Activated T-cell treated with anti-CD3 and anti-CD28 coated beads for 4 hours (primary cell): ENCODE measurements at places on chromosomes 12 and 14.

DNA sequence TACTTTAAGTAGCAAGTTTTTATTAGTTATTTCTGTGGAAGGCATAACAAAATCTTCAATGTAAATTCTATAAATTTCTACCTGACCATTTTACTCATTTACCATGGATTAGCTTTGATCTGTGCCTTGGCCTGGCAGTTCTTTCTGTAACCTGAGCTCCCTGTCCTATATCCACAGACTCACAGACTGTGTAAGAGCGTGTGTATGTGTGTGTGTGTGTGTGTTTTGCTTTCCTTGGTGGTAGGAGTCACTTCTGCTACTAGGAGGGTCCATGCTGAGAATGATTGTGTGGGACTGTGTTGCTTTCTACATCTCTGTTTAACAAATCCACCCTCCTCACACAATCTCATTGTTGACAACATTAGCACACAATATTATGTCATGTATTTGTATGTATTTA is 221.2 kb upstream of the PELI2 start:
- no peak for DNase-seq

GRCh38 chr14:54025661-54026060 is 69.0 kb upstream of the BMP4 start:
- no peak for DNase-seq

GRCh38 chr12:80293347-80293746 is 150.7 kb upstream of the PTPRQ start:
- DNase-seq = no peak

DNA sequence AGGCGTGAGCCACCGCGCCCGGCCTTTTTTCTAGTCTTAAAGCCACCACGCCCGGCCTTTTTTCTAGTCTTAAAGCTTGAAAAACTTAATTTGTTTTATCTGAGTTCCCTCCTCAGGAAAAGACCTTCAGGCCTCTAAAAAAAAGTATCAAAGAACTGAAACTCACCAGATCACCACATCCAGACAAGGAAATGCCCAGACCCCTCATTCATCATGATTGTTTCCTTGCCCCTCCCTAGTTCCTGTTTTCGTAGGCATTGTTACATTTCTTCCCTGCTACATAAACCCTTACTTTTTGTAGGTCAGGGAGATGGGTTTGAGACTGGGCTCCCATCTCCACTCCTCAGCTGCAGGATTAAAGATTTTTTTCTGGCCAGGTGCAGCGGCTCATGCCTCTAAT is 21.1 kb upstream of the VWF start:
- no peak for DNase-seq

GRCh38 chr14:100025111-100025510 is 40.1 kb upstream of the EVL start:
- DNase-seq = no peak

GRCh38 chr12:26233631-26234030 is 38.3 kb downstream of the SSPN start:
- no peak for DNase-seq

DNA sequence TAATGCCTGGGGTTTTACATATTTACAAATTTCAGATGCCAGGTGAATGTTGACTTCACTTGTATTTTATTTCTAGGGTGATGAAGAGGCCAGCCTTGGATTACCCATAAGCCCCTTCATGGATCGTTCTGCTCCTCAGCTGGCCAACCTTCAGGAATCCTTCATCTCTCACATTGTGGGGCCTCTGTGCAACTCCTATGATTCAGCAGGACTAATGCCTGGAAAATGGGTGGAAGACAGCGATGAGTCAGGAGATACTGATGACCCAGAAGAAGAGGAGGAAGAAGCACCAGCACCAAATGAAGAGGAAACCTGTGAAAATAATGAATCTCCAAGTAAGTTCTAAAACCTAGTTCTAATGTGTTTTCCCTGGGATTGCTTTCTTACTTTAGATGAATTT is 41.3 kb upstream of the SLCO1C1 start:
- no peak for DNase-seq

DNA sequence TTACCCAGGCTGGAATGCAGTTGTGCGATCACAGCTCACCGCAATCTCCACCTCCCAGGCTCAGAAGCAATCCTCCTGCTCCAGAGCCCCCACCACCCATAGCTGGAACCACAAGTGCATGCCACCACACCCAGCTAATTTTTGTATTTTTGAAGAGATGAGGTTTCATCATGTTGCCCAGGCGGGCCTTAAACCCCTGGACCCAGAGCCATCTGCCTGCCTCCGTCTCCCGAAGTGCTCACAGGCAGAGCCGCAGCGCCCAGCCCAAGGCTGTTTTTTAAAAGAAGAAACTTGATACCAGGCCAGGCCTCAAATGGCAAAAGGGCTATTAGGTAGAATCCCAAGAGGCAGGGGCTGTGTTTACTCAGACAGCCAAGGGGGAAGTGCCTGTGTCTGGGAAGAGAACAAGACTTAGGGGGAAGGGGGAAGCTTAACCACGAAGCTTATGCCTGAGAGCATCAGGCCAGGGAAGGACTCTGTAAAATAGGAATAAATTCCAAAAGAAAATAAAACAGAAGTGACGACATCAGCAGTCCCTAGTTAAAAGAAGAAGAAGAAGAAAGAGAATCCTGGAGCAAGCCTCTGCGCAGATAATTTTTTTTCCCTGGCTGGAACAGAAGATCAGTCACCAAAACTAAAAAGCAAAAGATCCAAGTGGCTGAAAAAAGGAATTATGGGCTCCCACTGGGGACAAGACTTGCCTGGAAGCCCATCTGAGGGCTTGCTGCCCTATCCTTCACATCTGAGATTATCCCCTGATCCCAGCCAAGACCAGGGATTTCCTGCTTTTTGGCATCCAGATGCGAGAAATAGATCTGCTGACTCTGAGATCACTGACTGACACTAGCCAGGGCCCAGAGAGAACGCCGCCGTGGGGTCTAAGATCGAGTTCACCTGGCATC is 170.5 kb downstream of the NDUFA12 start:
- no peak for DNase-seq

- no peak for DNase-seq
Measured at GRCh38 chr14:94473666-94474410, 2.2 kb downstream of the SERPINA9 start.

DNA sequence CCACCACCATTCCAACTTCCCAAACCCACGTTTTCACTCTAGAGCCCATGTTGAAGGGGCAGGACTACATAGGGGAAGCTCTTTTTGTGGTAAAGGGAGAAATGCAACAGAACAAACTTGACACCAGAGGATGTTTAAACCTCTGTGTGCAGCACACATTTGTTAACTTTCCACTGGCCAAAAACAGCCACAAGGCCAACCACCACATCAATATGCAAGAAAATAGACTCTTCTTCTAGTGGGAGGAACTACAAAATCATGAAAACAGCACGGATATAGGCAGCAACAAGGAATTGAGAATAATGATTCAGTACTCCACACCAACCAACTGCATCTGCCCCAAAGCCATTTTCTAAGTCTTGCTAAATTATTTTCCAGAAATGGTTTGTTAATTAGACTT is 66.3 kb upstream of the CEP83 start:
- DNase-seq = no peak

DNA sequence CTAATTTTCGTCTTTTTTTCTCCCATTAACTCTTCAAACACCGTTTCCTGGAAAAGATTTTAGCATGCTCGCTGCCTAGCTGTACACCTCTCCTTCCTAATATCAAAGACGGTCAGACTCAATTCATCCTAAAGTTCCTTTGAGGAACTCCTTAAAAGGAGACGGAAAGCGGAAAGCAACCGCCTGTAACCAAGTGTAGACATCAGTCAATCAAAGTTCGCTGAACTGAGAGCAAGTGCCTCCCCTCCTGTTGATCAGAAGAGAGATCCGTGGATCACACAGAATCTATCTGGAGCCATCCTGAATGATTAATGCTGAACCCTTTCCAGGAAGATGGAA is 412 bp upstream of the TEP1 start:
- DNase-seq = no peak

DNA sequence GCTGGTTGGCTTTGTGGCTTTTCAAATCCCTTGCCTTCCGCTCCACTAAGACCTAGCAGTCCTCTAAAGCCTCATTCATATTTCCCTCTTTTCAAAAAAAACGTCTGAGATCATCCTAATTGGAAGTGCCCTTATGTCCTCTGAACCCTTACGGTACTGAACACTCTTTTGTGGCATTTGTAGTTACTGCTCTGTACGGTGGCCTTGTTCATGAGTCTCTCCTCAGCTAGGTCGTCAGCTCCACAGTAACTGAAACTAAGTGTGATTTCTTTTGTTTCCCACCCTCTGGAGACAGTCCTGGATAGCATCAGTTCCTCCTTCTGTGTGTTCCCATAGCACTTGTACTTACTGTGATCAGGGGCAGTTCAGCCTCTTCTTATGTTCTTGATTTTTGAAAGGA is 49.7 kb downstream of the DAAM1 start:
- no peak for DNase-seq

DNA sequence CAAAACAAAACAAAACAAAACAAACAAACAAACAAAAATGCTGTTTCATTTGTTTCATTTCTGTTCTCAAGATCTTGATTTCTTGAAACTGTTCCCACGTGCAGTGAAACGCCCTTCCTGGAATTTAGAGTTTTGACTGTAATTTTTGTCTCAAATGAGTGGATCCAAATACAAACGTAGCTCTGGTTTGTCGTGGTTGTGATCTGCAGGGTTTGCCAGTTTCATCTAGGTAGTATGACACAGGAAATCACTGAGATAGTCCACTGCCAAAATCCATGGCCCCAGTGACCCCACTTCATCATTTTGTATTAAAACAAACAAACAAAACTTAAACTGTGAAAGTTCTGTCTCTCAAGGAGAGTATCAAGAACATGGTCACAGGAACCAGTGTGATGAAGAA is 838.6 kb downstream of the BCL11B start:
- DNase-seq = no peak

DNA sequence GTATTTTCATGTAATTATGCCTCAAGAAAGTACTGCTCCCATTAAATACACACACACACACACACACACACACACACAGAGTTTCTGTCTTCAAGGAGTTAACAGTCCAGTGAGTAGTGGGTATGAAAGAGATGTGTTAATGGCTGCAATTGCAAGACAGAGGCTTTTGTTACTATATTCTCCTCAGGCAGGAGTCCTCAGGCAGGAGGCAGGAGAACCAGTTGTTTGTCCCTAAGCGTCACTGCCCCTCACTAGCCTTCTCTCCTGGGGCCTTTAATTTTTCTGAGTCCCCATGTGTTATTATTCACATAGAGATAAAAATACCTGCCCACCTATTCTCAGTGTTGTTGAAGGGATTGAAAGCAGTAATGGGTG is 31.2 kb downstream of the DAD1 start:
- no peak for DNase-seq

- no peak for DNase-seq
Measured at GRCh38 chr12:92226071-92226661, 80.5 kb upstream of the BTG1 start.

- DNase-seq = no peak
Measured at GRCh38 chr12:65784289-65785015, 39.8 kb upstream of the HMGA2 start.

- DNase-seq = no peak
Measured at GRCh38 chr12:98410356-98410755, 105.0 kb upstream of the TMPO start.

DNA sequence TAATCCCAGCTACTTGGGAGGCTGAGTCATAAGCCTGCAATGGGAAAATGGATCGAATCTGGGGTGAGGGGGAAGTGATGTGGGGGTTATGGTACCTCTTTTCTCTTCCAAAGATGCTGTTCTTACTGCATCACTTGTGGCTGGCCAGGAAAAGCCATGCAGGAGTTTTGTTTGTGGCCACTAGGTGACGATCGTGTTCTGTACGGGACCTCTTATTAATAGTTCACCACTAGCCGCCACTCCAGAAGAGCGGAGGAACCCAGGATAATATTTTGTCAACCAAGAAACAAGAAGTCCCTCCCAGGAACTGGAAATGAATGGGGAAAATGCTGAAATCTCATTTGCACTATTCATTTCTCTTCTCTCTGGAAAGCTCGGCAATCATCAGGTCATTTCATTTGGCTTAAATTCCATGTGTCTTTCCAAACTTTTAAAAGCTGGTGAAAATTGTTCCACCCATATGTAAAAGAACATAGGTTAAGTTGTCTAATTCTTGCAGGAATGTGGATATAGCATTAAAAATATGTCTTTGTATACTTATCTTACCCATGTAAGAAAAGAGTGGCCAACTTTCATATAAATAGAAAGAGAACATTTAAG is 8.9 kb downstream of the GPR65 start:
- DNase-seq = no peak
